ENCODE measurements at places on chromosomes 6 and 20.

- no peak for DNase-seq
These were observed 11.0 kb downstream of the RRBP1 start for GRCh38 chr20:17671011-17671410.

DNA sequence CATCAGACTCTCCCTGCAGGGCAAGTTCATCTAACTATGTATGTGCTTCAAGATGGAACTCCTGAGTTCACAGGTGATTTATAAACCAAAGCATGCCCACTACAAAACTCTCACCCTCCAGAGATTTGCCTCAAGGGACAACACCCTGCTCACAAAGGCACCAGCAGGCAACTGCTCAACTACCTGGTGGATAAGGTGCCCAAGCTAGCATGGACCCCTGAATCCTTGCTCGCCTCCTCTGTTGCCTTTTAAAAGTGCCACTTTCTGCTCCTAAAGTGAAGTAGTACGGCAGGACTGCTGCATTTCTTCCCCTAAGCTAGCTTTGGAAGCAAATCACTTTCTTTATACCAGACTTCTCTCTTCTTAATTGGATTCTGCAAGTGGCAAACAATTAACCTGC, 1.2 kb downstream of the LPA start:
- DNase-seq, result no peak

GRCh38 chr20:38863024-38863851, 57.7 kb downstream of the PPP1R16B start:
- no peak for DNase-seq

DNA sequence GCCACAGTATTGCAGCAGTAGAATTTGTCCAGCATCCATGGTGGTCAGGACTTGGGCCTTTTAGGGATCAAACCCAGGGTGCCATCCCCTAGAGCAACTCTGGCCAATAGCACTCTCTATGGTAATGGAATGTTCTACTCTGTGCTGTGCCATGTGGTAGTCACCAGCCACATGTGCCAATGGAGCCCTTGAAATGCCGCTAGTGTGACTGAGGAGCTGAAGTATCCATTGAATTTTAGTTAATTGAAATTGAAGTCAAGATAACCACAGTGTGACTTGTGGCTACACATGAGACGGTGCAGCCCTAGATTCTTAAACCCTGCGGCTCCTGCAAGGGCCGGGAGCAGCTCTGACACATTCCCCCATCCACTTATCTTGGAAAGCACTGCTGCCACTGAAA, 54.6 kb downstream of the SLC2A10 start:
- no peak for DNase-seq

All from head of caudate nucleus (tissue), 42 donors.